ENCODE measurements at places on chromosomes 2 and 18. TPM values are rescaled to one million over a fixed set of nuclear protein-coding genes. Genes with fewer than 3 reads are reported as not detected.

CD8B2 gene
- not detected for total RNA-seq

RNF144A gene
- 0.56 TPM for total RNA-seq

POLR1B gene
- total RNA-seq = 25.1 TPM

IL37 gene
- not detected for total RNA-seq

USP34 gene
- total RNA-seq = 104 TPM

MRPL44 gene
- 29.6 TPM for total RNA-seq

IL1F10 gene
- total RNA-seq = not detected

CD207 gene
- not detected for total RNA-seq
